Skin of body (tissue), 3 donors: ENCODE measurements at places on chromosomes 3 and 15. TPM values are rescaled to one million over a fixed set of nuclear protein-coding genes. Genes with fewer than 3 reads are reported as not detected.

The SUCLG2 gene
- total RNA-seq: 40.9 TPM

The TPRG1 gene
- total RNA-seq: 9.6 TPM

The ZDHHC23 gene
- 3.4 TPM for total RNA-seq

The ZNF106 gene
- total RNA-seq: 91.1 TPM

- peak; percentile 96 for DNase-seq
Measured at GRCh38 chr3:25455441-25456132, 27.5 kb downstream of the RARB start.

- no peak for DNase-seq
Measured at GRCh38 chr15:78565951-78566774, 843 bp downstream of the CHRNA5 start.

DNA sequence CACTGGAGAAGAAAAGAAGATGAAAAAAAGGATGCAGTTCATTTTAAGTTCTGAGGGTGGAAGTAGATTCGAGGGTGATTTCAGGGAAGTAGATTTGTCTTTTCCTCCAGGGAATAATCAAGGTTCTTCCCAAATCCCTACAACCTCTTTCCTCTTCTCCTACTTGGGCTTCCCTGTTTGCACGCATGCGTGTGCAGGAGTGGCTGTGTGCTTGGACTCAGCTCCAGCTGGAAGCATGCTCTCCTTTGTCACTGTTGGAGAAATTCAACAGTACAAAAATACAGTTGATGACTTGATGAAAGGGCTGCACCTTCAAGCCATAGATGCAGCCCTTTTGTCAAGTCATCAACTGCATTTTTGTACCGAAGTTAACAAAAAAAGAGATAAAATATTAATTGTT, 3.8 kb downstream of the OR5K2 start:
- no peak for DNase-seq

- no peak for DNase-seq
Measured at GRCh38 chr3:34213478-34213877, 415.0 kb downstream of the PDCD6IP start.
